Activated CD4-positive, alpha-beta T cell treated with anti-CD3 and anti-CD28 coated beads, Interleukin-2, amount 10 ng/mL, durations not matched to agents 24 days and 14 days (primary cell): ENCODE measurements at places on chromosomes 5 and 9. TPM values are rescaled to one million over a fixed set of nuclear protein-coding genes. Genes with fewer than 3 reads are reported as not detected.

The FST gene
- total RNA-seq, result 0.33 and 0.75 TPM in 2 replicates

The BSPRY gene
- total RNA-seq, result 10.5 and 10.6 TPM in 2 replicates

The PCDHA1 gene
- not detected in 2 replicates for total RNA-seq

The SPATA31C1 gene
- total RNA-seq, result not detected in 2 replicates

The POLK gene
- 40.4 and 41.6 TPM in 2 replicates for total RNA-seq

The HEMGN gene
- 0.38 and 0.54 TPM in 2 replicates for total RNA-seq

The C5orf34 gene
- 6.8 and 8.7 TPM in 2 replicates for total RNA-seq

The RASA1 gene
- total RNA-seq, result 20.6 and 21.2 TPM in 2 replicates

The SPATA6L gene
- not detected in 2 replicates for total RNA-seq

The FAM81B gene
- total RNA-seq, result not detected in 2 replicates

The LCN1 gene
- total RNA-seq, result not detected in 2 replicates

The PRDM9 gene
- total RNA-seq, result not detected in 2 replicates

The OR1Q1 gene
- total RNA-seq, result not detected in 2 replicates

The MYORG gene
- 1.4 TPM in 2 replicates for total RNA-seq

The APBA1 gene
- 0.51 and 1.1 TPM in 2 replicates for total RNA-seq

The HK3 gene
- total RNA-seq, result 0.21 and 0.85 TPM in 2 replicates

The SPATA31A3 gene
- not detected in 2 replicates for total RNA-seq

The GFI1B gene
- not detected in 2 replicates for total RNA-seq

The ARHGEF39 gene
- total RNA-seq, result 9.9 and 10.8 TPM in 2 replicates

The TRIP13 gene
- 47.5 and 52.6 TPM in 2 replicates for total RNA-seq

The CCDC69 gene
- 22.7 and 23.2 TPM in 2 replicates for total RNA-seq

The CA9 gene
- 0.52 and 0.82 TPM in 2 replicates for total RNA-seq

The FANCG gene
- 114 and 122 TPM in 2 replicates for total RNA-seq
